ENCODE measurements at places on chromosomes 6 and 20.

- DNase-seq, result no peak
Observed at GRCh38 chr6:22079783-22080182, 217.1 kb downstream of the PRL start.

GRCh38 chr6:167970230-167970629, 27.2 kb upstream of the KIF25 start:
- DNase-seq, result no peak

DNA sequence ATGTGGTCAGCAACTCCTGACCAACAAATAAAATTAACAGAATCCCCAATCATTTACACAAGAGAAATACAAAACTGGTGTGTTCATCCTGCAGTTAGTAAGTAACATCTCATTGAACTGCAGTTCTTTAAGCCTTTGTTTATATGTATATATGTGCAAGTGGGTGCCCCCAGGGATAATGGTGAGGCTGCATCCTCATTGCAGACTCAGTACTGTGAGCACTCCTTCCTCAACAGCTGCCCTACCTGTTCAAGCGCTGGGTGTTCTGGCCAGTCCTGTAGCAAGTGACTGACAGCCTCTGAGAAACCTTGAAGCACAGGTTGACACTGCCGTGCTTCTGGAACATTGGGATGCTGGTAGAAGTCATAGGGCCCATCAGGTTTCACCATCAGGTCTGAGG, 49.8 kb upstream of the LYRM2 start:
- DNase-seq, result no peak

DNA sequence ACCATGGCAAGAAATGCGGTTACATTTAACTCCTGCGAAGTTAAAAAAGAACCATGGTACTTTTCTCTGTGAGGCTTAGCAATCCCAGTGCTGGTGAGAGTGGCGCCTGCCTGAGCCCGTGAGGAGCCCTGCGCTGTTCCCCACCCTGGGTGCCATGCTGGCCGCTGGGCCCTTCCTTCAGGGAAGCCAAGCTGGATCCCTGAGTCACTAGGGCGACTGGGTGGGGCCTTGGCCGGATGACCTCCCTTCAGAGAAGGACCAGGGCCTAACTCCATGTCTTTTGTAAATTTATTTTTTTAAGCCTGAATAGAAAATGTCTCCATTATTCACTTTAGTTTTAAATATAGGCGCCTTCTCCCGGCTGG, 209.1 kb downstream of the ERMARD start:
- DNase-seq, result no peak

- DNase-seq, result no peak
Observed at GRCh38 chr20:47795214-47795907, 10.1 kb upstream of the SULF2 start.

GRCh38 chr6:89793586-89793985, 26.0 kb downstream of the MDN1 start:
- DNase-seq, result no peak

- no peak for DNase-seq
Observed at GRCh38 chr6:23637296-23637695, 488.7 kb upstream of the NRSN1 start.

DNA sequence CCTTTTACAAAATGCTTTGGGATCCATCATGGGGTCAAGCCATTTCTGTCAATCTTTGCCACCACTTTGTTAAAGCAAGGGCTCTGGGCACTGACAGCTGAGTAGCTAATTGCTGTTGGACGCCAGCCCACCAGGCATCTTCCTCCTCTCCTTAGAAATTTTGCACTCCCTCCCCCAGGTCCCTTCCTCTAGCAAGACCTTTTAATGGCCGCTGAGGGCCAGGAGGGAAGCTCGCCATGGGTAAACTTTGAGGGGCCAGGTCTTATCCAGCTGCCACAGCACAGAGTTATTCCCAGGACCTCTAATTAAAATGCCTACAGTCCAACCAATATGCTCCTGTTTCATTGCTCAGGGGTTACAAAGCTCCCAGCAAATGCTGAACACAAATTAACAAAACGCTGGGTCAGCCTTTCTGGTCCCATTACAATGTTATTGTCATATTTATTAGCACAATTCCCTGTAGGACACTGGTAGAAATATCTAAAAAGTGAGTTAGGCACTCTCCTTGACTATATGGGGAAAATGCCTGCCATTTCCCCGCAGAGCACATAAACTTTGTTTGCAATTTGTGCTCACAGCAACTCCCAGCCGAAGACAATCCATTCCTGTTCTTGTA, 16.8 kb downstream of the SCML4 start:
- no peak for DNase-seq

DNA sequence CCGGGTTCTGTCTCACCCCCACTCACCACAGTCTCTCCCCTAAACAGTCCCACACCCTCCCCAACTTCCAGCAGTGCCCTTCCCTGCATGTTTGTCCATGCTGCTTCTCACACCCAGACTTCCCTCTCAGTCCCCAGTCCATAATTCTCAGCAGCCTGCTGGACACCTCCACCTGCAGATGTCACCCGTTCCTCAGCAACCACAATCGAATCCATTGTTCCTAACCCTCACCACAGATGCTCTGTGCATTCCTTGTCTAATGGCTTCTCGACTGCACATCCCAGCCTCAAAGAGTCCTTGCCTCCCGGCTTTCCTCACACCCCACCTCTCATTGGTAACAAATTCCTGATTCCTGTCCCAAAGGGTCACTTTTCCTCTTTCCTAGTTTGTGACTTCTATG, 55.6 kb downstream of the GOPC start:
- no peak for DNase-seq

- no peak for DNase-seq
Observed at GRCh38 chr20:62980970-62981369, 25.8 kb downstream of the BHLHE23 start.

- no peak for DNase-seq
Observed at GRCh38 chr20:63330084-63330760, 30.9 kb downstream of the CHRNA4 start.

DNA sequence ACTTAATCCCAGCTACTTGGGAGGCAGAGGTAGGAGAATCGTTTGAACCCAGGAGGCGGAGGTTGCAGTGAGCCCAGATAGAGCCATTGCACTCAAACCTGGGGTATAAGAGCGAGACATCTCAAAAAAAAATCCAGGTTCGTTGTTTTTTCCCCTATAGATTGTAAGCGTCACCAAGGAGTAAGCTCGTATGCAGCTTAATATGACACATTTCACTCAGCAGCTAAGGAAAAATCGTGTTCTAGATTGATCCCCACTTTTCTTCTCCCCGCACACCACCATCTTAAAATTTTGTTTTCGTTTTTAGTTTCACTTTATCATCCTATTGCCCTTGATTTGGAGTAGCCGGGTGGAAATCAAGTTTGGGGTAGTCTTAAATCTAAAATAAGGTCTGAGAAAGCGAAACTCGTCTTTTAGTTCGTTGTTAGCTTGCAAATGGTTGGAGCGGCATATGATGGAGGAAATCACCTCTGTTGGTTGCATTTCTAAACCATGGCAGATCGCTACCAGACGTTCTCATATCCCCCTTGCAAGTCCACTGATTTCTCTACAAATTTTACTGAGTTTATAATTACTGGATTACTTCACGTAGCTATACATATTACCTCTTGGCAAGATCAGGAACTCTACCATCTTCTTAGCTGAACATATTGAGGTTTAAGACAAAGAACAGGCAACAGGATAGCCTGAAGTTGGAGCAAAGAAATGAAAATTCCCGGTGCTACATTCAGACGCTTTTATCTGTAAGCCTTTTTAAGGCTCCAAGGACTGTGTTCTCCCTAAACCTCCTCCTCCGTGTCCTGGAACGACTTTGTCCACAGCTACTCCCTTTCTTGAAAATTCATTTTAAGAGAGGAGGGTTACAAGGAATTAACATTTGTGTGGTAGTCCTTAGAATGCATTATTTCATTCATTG, 91.1 kb upstream of the BTN3A2 start:
- DNase-seq, result no peak

GRCh38 chr6:4336084-4336483, 200.7 kb upstream of the ECI2 start:
- no peak for DNase-seq

- DNase-seq, result peak; percentile 47
Observed at GRCh38 chr6:35267446-35267845, 7.9 kb downstream of the ZNF76 start.

- DNase-seq, result no peak
Observed at GRCh38 chr6:43835872-43836419, 65.9 kb downstream of the VEGFA start.

DNA sequence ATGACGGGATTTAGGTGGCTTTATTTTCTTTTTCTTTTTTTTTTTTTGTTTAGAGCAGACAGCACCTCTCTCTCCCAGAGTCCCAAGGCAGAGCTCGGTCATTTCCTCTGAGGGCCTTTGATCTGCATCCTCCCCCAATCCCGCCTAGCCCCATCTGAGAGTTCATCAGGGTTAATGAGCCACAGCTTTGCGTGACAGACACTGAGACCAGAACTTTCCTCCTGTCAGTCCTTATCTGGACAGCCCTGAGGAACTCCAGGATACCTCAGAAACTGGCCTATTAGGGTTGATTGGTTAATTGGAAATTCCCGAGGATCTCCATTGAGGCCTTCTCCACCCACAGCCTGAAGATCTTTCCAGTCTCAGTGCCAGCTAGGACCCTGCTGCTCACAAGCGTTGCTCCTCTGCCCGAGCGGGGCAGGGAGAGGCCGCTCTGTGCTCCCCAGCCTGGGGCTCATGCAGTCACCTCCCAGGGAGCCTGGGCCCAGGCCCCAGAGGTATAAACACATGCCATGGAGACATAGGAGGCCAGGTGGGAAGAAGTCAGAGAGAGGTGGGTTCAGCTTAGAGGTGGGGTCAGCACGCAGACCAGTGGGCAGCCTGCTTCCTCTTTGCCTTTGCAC, 1.4 kb upstream of the LRRN4 start:
- peak; percentile 92 for DNase-seq

DNA sequence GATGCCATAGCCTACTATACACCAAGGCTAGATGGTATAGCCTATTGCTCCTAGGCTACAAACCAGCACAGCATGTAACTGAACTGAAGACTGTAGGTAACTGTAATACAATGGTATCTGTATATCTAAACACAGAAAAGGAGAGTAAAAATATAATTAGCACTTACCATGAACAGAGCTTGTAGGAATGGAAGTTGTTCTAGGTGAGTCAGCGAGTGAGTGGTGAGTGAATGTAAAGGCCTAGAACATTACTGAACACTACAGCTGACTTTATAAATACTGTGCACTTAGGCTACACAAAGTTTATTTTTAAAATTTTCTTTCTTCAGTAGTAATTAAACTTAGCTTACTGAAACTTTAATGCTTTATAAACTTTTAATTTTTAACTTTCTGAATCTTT, 129.5 kb downstream of the BTBD9 start:
- DNase-seq, result no peak

GRCh38 chr20:3738111-3739053, 5.9 kb downstream of the HSPA12B start:
- DNase-seq, result no peak

- DNase-seq, result no peak
Observed at GRCh38 chr6:34438705-34439104, 12.8 kb upstream of the RPS10 start.

DNA sequence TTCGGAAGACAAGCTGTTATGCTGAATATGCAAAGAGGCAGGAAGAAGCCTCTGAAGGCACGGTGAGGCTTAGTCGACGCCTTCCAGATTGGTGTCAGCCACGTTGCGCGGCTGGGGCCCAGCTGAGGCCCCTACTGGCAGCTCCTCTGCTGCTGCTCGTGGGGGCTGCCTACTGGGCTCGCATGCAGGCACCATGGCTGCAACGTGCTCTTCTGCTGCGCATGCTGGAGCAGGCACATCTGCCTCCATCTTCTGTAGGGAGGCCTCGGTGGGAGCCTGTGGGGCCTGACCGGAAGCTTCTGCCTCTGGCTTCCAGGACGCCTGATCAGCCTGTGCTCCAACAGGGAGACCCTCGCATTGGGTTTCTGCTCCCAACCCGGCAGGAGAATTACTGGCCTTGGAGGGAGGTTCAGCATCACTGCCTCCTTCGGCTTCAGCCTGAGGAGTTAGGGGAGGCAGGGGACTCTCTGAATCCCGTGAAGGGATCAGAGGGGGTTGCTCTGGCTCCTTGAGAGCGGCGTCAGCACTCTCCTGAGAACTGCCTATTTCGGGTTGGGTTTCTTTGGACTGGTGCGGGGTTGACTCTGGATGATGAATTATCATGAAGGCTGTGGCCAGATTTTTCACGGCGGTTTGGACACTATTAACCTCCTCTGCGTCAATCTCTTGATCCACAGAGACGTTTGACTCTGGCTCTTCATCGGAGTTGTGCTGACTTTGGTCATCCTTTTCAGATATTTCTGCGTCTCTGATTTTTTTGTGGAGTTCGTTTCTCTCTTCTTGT, 49.1 kb downstream of the TXLNB start:
- no peak for DNase-seq

DNA sequence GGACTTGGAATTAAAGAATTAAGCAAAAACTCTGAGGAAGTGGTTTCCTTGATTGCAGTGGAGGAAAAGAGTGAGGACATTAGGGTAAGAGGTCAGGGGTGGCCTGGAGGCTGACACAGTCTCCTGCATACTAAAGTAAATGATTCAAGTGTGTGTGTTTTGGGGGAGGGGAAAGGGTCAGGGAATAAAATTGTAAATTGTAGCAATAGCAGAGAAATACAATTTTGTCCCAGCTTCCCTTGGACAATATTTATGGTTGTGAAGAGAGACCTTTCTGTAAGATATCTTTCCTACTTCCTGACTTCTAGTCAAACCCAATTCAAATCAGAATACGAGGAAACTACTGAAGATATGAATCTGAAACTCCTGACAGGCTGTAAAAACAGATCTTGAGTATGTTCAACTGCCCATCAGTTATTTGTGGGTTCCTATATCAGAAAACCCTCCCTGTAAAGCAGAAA, 143.4 kb upstream of the HMGN3 start:
- DNase-seq, result no peak

DNA sequence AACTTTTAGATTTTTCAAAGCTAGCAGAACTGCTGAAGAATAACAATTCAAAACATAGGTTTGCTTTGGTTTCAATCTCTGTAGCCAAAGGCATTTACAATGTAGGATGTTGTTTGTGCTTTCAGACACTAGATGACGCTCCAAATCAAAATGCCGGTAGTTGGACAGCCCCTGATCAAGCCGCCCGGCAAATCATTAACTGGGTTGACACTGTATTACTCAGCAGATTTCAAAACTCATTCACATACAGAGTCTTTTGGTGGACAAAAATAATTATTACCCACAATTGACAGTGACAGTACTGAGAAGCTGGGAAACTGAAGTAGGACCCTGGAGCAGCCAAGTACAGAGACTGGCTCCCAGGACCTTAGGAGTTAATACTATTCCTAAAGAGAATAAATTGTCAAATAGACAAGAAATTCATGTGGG, 21.3 kb upstream of the HFE start:
- peak; percentile 83 for DNase-seq

- no peak for DNase-seq
Observed at GRCh38 chr6:45658400-45658799, 280.7 kb upstream of the SUPT3H start.

GRCh38 chr20:8049310-8049709, 29.7 kb upstream of the TMX4 start:
- DNase-seq, result no peak

Measured in mesendoderm (in vitro differentiated cells).